ENCODE measurements at places on chromosomes 3 and 15.

DNA sequence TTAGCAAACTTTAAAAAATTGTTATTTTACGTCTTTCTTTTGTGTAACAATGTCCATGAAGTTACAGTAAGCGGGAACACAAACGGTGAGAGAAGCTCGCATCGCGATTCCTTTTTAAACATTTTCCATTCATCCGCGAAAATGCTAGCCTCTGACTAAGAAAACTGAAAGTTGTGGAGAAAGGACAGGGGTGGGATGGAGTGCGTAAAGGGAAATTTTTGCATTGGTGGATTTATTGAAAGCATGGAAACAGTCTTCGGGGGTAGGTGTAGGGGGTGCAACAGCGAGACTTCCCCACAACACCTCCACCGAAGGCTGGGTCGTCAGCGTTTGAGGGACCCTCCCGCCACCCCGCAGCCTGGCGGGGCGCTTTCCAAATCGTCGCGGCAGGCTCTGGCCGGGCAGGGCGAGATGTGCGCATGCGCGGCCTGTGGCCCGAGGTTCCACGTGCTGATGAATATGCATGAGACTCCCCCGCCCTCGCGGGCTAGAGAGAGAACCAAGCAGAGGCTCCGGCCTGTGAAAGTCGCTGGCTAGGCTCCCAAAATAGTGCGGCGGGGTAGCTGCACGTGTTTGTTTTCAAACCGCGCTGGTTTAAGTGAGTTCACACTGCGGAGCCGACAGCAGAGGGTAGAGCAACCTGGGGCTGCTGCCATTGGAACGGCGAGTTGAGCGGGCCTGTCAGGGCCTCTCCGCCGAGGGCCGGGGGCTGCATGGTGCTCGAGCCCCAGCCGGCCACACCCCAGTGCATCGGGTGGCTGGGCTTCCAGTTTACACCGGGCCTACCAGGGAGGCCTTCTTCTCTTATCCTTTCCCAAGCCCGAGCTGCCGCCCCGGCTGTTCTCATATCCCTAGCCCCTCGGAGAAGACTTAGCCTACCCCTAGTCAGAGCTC, 9.9 kb downstream of the ZIC1 start:
- DNase-seq, result peak; percentile 95

DNA sequence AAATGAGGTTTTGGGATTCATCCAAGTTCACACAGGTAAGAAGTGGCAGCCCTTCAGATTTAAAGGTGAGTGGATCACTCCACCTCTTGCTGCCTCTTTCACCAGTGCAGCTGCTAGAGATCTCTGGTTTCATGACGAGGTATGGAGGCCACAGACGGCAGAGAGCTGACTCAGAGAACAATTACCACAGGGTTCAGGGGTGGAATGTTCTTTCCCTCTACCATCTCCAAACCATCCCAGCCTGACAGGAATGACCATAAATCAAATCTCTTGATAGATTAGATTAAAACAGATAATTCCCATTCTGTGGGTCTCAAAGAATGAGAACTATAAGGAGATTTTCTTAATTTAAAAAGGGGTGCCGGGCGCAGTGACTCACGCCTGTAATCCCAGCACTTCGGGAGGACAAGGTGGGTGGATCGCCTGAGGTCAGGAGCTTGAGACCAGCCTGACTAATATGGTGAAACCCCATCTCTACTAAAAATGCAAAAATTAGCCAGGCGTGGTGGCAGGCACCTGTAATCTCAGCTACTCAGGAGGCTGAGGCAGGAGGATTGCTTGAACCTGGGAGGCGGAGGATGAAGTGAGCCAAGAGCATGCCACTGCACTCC, 174.2 kb upstream of the ATP11B start:
- DNase-seq, result no peak

DNA sequence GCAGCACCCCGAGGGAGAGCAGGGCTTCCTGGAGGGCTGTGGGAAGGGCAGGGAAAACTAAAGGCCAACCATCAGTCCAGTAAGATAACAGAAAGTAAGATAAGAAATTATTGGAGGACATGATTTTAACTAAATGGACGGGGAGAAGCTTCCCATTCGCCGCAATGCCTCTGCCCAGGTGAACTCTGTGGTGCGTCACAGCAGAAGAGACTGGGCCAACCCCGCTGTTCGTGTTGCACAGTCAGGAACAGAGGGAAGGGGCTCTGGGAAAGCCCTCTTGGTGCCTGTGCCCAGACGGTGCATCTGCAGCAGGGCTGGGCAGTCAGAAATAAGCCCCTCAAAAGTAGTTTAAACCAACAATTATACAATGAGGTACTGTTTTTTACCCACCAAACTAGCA, 284.1 kb downstream of the OCA2 start:
- DNase-seq, result no peak

- no peak for DNase-seq
These were observed 80.1 kb upstream of the TSC22D2 start for GRCh38 chr3:150327678-150328653.

Data from retina (tissue), 1 donor.